NCI-H2171 (cell line): ENCODE measurements at places on chromosomes 5 and 9.

- DNase-seq = no peak
Observed at GRCh38 chr5:135977375-135977928, 22.7 kb upstream of the LECT2 start.

- no peak for DNase-seq
Observed at GRCh38 chr5:181059297-181060230, 19.5 kb downstream of the BTNL9 start.

DNA sequence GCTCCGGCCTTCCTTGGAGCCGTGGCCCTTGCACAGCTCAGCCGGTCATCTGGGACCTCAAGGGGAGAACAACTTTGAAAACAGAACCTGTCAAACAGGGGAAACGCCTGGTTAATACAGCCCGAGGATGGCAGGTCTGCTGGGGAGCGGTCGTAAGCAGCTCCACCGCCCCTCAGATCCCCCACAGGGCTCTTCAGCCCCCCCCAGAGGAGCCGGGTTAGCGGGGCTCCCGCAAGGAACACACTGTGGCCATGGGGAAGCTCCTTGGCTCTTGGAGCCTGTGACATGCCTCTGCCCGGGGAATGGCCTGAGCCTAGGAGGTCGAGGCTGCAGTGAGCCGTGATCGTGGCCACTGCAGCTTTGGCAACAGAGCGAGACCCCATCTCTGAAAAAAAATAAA is 6.8 kb downstream of the TMEM250 start:
- no peak for DNase-seq

DNA sequence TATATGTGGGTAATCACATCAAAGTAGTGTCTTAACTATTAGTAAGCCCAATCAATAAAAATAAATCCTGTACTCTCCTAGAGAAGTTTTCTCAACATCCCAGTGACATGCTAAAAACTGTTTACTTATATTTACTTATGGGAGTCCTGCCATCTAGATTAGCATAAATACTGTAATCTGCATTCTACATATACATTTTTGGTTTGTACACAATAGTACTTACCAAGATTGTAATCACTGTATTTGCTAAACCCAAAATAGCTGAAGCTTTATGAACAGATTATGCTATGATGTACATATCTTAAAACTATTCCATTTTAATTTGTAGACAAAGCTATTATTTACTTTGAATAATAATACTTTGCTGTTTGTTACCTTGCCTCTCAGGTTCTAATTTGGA is 105.4 kb downstream of the EDIL3 start:
- no peak for DNase-seq

DNA sequence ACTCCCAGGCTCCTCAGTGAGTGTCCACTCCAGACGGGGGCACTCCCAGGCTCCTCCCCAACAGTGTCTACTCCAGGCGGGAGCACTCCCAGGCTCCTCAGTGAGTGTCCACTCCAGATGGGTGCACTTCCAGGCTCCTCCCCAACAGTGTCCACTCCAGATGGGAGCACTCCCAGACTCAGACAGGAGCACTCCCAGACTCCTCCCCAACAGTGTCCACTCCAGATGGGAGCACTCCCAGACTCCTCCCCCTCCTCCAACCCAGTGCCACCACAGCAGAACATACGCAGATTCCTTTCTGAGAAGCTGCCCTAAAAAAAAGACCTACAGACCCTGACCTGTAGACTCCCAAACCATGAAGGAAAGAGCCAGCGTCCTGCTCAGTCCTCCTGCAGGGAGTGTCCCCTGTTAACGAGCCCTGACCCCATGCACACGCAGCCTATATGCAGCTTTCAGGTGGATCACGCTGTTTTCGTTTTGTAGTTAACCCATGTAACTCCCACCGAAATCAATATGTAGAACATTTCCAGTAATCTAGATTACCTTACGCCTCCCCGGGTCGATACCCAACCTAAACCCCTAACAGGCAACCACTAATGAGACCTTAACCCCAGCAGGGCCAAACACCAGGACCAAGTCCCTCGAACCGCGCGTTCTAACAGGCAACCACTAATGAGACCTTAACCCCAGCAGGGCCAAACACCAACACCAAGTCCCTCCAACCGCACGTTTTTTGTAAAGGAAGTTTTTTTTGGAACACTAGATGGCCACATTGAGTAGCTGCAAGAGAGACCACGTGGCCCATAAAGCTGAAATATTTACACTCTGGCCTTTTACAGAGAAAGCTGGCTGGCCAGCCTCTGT is 15.7 kb downstream of the PNPLA7 start:
- peak; percentile 54 for DNase-seq
